Hair follicle dermal papilla cell (primary cell): ENCODE measurements at places on chromosomes 7 and 10. TPM values are rescaled to one million over a fixed set of nuclear protein-coding genes. Genes with fewer than 3 reads are reported as not detected.

VSTM4 gene
- total RNA-seq: 71.4 and 77.0 TPM in 2 replicates

NCAPG2 gene
- total RNA-seq: 8.3 and 14.7 TPM in 2 replicates

PIK3CG gene
- not detected in 2 replicates for total RNA-seq

FXYD4 gene
- total RNA-seq: not detected in 2 replicates

ASB13 gene
- 32.3 and 33.4 TPM in 2 replicates for total RNA-seq

SEMA3A gene
- total RNA-seq: 193 and 202 TPM in 2 replicates

FANK1 gene
- total RNA-seq: 1.5 and 2.1 TPM in 2 replicates

NCF1 gene
- not detected in 2 replicates for total RNA-seq

TMEM130 gene
- total RNA-seq: 0.12 and 0.49 TPM in 2 replicates

STRA8 gene
- total RNA-seq: not detected in 2 replicates

SH3PXD2A gene
- total RNA-seq: 58.3 and 83.9 TPM in 2 replicates

FAM185A gene
- total RNA-seq: 5.6 and 7.5 TPM in 2 replicates

UNC5B gene
- total RNA-seq: 36.1 and 42.4 TPM in 2 replicates

PFKP gene
- total RNA-seq: 66.7 and 83.2 TPM in 2 replicates

CLDN4 gene
- 0.16 and 0.24 TPM in 2 replicates for total RNA-seq

ALOX5 gene
- total RNA-seq: not detected in 2 replicates

PRKG1 gene
- 51.0 and 52.4 TPM in 2 replicates for total RNA-seq

SFRP5 gene
- not detected in 2 replicates for total RNA-seq

EGR2 gene
- total RNA-seq: 0.61 and 1.1 TPM in 2 replicates
